ENCODE measurements at places on chromosomes 1 and 21. TPM values are rescaled to one million over a fixed set of nuclear protein-coding genes. Genes with fewer than 3 reads are reported as not detected.

DNA sequence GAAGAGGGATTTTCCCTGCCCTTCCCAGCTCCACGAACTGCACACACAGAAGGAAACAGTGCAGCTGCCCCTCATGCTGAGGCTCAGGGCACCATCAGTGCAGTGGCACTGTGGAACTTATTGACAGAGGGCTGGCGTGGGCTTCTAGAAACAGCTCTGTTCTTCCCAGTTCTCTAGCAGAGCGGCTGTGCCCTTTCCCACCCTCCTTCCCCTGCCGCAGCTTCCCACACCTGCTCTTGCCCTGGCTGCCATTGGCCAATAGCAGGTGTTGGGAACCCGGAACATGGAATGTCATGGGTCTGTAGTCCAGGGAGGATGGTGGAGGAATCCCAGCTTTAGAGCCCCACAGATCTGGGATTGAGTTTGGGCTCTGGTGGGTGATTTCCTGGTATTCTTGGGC, 343.8 kb downstream of the RPS6KC1 start:
- no peaks in the 10 kb centered on the region for H3K36me3 ChIP-seq
- no peaks in the 10 kb centered on the region for H3K27me3 ChIP-seq
- DNase-seq = no peak
- H3K4me1 ChIP-seq = no peaks in the 10 kb centered on the region
- H3K27ac ChIP-seq = no peak overlapping the region
- no peak overlapping the region for H3K4me3 ChIP-seq

DNA sequence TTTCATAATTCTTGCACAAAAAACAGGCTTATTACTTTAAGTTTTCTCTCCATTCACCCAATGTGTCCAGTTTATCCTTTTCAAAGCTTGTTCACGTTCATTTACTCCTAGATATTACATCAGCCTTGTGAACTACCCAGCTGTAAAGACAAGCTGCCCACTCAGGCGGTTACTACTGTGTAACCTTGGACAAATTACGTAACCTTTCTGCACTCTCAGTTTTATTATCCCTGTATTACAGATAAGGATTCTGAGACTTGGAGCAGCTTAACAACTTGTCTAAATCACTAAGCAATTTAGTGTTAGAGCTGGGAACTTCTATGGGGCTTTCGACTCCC, 20.5 kb upstream of the LPAR3 start:
- no peak overlapping the region for H3K4me3 ChIP-seq
- DNase-seq = no peak
- H3K4me1 ChIP-seq = no peaks in the 10 kb centered on the region
- no peak overlapping the region for H3K27ac ChIP-seq

- no peaks in the 10 kb centered on the region for H3K4me1 ChIP-seq
- no peak for DNase-seq
- no peaks in the 10 kb centered on the region for H3K36me3 ChIP-seq
- H3K27me3 ChIP-seq = no peaks in the 10 kb centered on the region
- H3K27ac ChIP-seq = no peak overlapping the region
These were observed 346.2 kb downstream of the SMYD3 start for GRCh38 chr1:246160905-246161304.

DNA sequence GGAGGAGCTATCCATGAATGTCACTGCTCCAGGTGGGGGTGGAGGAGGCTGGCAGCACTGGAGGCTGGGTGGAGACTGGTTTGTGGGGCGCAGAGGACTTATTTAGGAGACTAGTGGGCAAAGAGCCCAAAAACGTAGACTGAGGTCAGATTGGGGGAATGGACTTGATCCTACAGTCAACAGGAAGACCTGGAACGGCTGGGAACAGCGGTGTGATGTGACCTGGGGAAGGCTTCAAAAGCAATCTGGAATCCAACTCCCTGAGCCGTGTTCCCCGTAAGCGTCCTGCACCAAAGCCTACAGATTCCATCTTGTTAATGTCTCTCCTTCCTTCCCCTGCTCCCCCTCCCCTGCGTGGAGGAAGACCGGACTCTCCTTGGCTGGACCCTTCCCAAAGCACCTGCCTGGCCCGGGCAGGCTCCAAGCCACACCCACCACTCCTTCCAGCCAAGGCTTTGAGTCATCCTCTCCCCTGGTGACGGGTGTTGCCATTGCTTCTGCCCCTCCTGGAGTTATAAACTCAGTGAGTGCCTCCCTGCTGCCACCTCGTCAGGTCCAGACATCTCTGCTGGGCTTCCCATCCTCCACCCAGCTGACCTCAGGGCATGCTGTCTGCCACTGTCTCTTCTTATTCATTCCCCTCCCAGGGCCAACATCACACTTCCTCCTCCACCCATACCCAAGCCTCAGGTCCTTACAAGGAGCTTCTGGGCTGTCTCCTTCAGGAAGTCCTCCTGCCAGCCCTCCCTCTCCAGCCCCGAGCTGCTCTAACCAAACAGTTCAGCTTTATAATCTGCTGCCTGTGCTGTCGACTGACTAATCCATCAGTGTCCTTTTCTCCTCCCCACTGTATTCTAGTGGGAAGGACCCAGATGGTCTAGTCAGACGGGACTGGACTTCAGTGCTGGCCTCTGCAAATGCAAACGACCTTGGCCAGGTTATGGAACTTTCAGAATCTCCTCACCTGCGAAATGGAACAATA, 1.6 kb upstream of the CLSTN1 start:
- H3K27ac ChIP-seq = no peak overlapping the region
- H3K4me1 ChIP-seq = peaks cover 19% of the 10 kb centered on the region
- no peaks in the 10 kb centered on the region for H3K27me3 ChIP-seq
- DNase-seq = peak; percentile 20

CRYBG2 gene
- not detected for total RNA-seq

ARHGAP30 gene
- 143 TPM for total RNA-seq

FAM131C gene
- total RNA-seq = not detected

CAMK2N1 gene
- total RNA-seq = 0.23 TPM

ADCY10 gene
- not detected for total RNA-seq
